ENCODE measurements at places on chromosomes 4 and X.

DNA sequence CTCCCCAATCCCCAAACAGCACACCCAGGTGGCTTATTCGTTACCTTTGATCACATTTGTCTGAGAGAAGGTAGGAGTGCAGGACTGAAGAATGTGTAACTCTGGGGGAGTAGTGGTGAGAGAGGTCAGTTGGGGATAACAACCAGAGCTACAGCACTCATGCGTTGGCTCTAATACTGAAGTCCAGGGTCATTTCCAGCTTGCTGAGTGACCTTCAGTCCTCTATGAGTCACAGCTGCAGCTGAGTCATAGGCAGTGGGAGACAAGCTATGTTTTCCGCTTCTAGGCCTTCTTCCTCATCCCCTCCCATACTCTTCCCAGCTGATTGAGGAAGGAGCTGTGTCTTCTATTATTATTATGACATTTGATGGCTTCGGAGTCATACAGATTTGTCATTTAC lies 31.6 kb upstream of the CT47C1 start:
- no peak for DNase-seq

- no peak for DNase-seq
Measured at GRCh38 chr4:185740471-185740873, 71.5 kb downstream of the SORBS2 start.

DNA sequence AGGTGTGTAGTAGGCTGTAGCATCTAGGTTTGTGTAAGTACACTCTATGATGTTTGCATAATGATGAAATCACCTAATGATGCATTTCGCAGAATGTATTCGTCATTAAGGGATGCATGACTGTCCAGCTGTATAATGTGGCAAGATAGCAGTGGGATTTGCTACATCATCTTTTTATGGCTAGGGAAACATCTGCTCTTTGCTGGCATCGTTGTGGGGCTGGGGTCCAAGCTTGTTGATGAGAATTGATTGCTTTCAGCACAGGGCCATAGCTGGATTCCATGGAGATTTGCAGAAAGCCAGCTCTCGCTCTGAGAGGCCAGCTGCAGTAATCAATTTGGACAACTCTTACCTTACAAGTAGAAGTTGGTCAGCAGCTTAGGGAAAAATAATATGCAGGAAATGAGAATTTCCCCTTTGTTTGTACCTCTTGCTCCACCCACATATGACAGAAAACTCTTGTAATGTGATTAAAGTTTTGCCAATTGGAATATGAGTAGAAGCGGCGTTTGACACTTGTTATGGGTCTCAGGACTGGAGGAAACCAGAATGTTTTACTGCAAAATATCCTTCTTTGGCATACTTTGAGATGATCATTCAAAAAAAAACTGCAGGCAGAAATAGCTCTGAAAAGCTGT lies 310.5 kb downstream of the RAPGEF2 start:
- DNase-seq, result no peak

- DNase-seq, result no peak
Measured at GRCh38 chrX:530726-531610, 99.6 kb upstream of the SHOX start.

DNA sequence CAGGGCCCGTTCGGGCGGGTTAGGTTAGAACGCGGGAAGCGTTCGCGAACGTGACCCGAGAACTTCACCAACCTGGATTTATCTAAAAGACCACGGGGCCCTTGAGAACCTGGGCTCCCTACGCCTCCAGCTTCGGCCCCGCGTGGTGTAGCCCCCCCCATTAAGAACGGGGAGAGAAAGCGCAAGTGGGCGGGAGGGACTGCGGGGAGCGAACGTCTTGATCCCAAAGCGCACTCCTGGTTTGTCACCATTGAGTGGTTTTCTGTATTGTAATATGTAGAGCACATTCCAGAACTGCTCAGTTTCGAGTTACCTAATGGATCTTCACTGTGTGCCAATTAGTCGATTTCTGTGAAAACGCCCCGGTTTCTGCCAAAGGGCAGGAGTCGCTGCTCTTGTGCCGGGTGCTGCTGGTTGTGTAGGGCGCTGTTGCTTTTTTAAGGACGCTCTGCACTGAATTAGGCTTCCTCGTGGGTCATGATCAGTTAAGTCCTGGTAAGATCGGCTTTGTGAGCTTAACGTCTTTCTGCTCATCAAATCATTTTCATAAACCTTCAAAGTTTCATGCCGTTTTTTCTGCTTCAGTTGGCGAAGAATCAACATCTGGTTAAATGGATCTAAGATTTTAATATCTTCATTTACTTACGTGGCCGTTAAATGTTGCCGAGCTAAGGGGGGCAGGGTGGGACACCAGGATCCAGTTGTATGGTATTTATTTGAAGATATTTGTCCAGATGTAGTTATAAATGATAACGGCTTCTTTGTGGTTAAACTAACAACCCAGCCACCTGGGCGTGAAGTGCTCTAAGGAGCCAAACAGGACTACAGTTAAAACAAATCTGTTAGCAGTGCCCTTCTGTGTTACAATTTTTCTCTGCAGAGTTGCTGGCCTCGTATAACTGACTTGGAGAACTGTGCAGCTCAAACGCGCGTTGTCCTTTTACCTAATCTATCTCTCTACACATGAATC lies 809 bp downstream of the MND1 start:
- DNase-seq, result peak; percentile 32

- DNase-seq, result no peak
Measured at GRCh38 chr4:138663883-138664282, 351.7 kb upstream of the NOCT start.

DNA sequence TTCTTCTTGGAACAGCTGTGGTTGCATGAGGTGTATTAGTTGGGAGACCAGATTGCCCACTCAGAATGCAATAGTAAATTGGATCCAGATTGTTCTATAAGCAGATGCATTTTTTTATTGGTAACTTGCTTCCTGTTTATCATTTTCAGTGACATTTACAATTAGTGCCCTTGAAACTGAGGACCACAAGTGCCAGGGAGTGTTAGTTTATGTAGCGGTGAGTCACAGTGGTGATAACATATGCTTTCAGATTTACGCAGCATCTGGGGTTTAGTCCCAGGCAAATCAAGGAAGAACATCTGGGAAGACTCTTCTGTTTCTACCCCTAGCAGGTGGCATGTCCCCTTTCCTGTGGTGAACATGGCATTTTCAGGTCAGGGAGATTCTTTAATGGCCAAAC lies 24.1 kb downstream of the FRMPD4 start:
- no peak for DNase-seq

DNA sequence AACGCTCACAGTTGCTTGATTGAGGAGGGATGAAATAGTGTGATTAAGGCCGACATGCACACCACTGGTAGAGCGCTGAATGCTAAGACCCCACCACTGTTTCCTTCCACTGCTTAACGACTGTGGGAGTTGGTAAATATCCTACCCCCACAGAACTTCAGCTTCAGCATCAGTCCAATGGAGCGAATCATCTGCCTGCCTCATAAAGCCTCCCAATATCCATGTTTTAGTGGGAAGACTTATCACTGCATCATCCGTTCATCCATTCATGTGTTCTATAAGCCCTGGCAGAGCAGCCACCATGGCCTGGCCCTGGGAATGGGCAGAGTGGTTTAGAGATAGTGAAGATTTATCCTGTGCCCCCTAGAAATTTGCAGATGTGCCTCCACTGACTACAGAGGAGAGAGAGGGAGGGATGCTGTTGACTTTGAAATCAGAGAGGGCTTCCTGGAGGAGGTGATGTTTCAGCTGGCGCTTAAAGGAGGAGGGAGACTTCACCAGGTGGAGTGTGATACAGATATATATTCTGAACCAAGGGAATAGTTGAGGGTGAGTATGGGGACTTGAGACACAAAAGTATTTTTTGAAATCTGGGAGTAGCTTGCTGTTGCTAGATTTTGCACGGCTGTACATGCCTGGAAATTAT lies 71.9 kb upstream of the STX18 start:
- DNase-seq, result no peak

- no peak for DNase-seq
Measured at GRCh38 chrX:1398431-1399340, 6.8 kb upstream of the SLC25A6 start.

GRCh38 chr4:152643153-152644035 lies 36.4 kb downstream of the TMEM154 start:
- DNase-seq, result no peak

GRCh38 chr4:184850431-184851199 lies 24.8 kb upstream of the ACSL1 start:
- DNase-seq, result peak; percentile 52

GRCh38 chrX:131802836-131803626 lies 220.1 kb upstream of the STK26 start:
- DNase-seq, result no peak

GRCh38 chr4:39450618-39451017 lies 8.1 kb downstream of the RPL9 start:
- DNase-seq, result no peak

- DNase-seq, result no peak
Measured at GRCh38 chrX:109840585-109840984, 107.5 kb upstream of the ACSL4 start.

GRCh38 chrX:69565247-69565815 lies 50.6 kb upstream of the EDA start:
- no peak for DNase-seq

GRCh38 chr4:176584031-176584606 lies 208.6 kb downstream of the VEGFC start:
- no peak for DNase-seq

- DNase-seq, result no peak
Measured at GRCh38 chrX:132367984-132368383, 120.9 kb downstream of the MBNL3 start.

DNA sequence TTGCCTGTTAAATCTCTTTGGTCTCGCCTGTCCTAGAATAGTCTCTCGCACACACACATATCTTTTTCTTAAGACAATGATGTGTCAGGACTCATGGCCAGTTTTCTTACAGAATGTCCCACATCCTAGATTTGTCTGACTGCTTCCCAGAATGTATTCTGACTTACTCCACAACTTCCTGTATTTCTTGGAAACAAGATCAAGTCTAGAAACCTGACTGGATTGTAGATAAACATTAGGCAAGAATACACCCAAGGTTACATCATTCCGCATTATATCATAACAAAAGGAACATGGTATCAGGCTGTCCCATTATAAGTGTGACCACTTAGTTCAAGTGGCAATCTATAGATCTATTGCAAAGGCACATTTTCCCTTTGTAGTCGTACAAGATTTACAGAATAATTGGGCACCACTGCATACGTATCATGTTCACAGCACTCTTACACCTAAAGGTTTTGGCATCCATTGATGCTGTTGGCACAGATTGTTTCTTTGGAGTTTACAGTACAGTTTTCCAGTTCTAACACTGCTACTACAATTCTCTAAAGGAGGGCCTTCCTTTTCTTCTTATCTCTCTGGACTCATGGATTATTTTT lies 56.4 kb downstream of the FBXW7 start:
- DNase-seq, result no peak

- DNase-seq, result no peak
Measured at GRCh38 chrX:312621-313331, 5.8 kb downstream of the GTPBP6 start.

DNA sequence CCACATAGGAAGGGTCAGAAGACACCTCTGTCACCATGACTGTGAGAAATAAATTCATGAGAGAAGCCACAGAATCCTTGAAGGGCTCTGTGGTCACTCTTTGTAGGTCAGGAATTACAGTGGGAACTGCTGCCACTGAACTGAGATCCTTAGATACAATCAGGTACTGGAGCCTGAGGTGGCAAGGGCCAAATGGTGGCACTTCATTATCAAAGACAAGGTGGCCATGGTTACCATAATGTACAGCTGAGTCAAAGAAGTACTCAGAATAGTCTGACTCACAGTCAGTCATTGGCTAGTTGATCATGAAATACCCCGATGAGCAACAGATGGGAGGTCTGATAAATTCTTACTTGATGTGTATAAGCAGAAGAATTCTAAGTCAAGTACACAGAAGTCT lies 131.9 kb downstream of the RTL3 start:
- no peak for DNase-seq

DNA sequence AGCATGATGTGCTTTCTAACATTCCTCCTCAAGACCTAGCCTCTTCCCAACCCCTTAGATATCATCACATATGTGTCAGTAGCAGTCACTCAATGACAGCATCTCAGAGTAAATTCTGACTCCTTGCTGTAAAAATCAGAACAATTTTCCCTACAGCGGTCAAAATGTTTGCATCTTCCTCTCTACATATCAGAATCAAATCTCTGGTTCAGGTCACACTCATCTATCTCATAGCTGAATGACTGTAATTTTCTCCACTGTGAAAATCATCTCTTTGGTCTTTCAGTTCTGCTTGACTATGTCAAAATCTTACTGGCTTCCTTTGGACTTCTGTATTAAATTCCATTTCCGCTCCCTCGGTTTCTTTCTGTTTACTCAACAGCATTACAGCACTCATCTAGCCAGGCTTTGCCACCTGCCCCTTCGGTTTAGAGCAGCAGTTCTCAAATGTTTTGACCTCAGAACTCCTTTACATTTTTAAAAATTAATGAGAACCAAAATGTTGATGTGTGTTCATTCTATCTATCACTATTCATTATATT lies 57.3 kb downstream of the AGA start:
- DNase-seq, result no peak

DNA sequence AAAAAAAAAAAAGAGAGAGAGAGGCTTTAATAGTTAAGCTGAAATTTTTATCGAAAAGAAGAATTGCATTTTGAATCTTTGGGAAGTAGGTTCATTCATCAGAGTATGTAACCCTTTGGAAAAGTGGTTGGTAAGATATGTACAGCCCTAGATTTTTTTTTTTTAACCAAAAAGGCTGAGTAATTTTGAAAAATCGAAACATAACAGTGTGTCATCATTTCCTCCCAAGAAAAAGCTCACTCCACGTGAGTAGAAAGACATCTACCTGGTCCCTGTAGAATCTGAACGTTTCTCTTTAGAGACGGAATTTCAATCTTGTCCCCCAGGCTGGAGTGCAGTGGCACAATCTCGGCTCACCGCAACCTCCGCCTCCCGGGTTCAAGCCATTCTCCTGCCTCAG lies 16.2 kb downstream of the SHOX start:
- no peak for DNase-seq

DNA sequence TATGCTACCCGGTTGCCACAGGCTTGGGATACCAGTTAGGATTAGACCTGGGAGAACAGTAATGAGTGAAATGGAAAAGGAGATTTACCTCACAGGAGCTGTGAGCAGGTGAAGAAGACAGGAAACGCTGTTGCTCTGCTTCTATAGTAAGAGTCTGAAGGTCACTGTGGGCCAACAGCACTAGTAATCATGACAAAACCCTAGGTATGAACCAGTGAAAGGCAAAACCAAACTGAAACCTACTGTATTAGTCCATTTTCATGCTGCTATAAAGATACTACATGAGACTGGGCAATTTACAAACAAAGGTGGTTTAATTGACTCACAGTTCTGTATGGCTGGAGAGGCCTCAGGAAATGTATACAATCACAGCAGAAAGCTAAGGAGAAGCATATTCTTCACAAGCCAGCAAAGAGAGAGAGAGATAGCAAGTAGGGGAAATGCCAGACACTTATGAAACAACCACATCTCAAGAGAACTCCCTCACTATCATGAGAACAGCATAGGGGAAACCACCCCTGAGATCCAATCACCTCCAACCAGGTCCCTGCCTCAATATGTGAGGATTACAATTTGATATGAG lies 736.7 kb upstream of the INTU start:
- no peak for DNase-seq

GRCh38 chr4:76969495-76969894 lies 19.9 kb downstream of the SEPTIN11 start:
- DNase-seq, result no peak

GRCh38 chr4:7396186-7396910 lies 38.4 kb downstream of the PSAPL1 start:
- DNase-seq, result no peak

All from SK-N-MC (cell line).